ENCODE measurements at places on chromosomes 3 and 15.
A peak's percentile ranks its signal among the peaks of the same experiment; 100 is the strongest.

DNA sequence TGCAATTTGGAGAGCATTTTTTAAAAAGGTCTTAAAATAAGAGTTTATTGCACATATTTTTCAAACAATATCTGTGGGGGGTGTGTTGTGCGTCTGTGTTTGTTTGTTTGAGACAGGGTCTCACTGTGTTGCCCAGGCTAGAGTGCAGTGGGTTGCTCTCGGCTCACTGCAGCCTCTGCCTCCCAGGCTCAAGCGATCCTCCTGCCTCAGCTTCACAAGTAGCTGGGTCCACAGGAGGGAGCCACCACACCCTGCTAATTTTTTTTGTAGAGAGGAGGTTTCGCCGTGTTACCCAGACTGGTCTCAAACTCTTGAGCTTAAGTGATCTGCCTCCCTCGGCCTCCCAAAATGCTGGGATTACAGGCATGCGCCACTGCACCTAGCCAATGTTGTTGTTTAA lies 2.7 kb downstream of the MLF1 start:
- DNase-seq: no peak

DNA sequence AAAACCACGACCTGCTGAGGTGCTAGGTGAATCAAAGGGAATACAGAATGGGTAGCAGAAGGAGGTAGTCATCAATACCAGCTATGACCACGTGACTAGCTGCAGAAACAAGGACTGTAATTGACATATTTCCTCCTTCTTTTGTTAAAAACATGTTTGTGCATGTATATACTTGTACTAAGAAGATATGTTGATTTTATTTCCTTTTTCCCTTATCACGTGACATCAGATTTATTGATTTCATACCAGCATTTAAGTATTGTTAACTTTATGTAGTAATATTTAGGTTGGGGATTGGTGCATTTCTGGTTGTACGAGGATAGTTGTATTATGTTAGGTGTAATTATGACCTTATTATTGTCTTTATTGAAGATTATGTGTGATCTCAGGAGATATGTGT lies 36.2 kb downstream of the PEX5L start:
- DNase-seq: no peak

- no peak for DNase-seq
Measured at GRCh38 chr3:120182613-120183511, 88.6 kb upstream of the GSK3B start.

- DNase-seq: peak; percentile 4
Measured at GRCh38 chr3:58640700-58641372, 25.7 kb downstream of the FAM3D start.

GRCh38 chr3:30426293-30426993 lies 180.0 kb upstream of the TGFBR2 start:
- DNase-seq: no peak

GRCh38 chr3:104536715-104537114 lies 830.0 kb upstream of the ALCAM start:
- no peak for DNase-seq

DNA sequence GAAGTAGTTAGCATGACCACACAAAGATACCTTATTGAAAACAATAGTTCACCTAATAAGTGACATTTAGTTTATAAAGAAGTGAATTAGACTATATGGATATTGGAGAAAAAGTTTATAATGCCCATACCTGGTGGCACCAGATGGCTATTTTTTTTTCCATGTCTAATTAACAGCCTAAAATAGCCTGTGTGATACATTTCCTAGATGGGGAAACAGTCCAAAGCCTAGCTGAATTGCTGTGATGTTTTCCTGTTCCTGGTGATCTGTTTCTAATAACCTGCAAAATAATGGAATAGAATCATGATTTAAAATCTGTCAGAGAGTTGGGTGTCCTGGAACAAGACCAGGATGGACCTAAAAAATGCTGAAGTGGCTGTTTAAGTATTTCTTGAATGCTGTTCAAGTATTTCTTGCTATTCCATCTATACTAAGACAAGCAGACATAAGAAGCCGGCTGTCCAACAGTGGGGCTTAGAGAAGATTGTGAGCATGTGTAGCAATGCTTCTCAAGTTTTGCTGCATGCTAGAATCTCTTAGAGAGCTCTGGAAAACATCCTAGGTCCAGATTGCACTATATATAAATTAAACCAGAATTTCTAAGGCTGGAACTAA lies 31.3 kb downstream of the LRRC3B start:
- no peak for DNase-seq

DNA sequence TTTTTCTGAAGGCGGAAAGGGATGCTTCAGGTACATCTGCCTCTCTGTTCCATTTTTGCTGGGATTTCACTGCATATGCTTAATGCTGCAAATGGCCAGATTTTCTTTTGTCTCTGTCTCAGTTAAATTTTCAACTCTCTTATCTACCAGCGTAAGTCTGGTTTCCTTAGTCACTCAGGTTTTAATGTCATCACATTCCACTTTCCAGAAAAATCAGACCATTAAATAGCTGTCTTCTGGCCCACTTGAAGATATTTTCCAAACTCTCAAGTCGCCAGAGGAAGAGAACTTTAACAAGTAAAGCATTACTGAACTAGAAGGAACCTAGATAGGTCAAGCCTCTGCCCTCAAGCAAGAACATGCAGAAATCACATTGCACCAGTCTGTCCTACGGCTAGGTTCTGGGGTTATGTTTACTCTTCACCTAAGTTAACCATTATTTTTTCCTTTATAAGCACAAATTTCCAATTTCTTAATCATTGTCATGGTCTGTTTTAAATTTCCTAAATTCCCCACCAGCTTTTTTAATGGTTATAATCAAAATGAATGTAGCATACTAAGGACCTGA lies 26.5 kb downstream of the AVEN start:
- no peak for DNase-seq

GRCh38 chr3:158683230-158683962 lies 10.9 kb upstream of the LXN start:
- no peak for DNase-seq

DNA sequence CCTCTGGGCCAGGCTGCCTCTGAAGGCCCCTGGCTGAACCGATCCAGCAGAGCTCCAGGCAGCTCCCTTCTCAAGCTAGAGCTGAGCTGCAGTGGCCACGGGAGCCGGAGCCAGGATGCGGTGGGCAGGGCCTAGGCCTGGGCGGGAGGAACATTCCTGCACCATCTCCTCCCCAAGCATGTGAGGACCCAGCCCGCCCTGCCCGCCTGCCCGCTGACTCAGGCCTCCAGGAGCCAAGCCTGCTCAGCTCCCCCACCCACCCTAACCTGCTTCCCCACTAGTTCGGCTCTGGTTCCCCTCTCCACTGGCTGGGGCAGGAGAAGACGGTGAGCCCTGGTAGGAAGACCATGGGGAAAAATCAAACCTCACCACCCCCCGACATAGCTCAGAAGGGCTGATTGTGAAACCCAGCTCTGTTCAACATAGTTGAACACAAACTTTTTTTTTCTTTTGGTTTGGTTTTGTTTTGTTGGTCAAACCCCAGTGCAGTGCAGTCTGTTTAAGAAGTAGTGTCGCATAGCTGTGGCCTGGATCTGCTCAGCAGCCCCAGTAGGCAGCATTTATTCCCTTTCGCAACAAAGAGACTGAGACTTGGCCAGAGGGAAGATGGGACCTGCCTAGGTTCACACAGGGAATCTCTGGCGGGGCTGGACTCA lies 13.5 kb downstream of the SNX33 start:
- DNase-seq: no peak

- DNase-seq: no peak
Measured at GRCh38 chr3:176190755-176191154, 1006.5 kb downstream of the TBL1XR1 start.

- DNase-seq: no peak
Measured at GRCh38 chr15:81830520-81830919, 215.3 kb downstream of the MEX3B start.

DNA sequence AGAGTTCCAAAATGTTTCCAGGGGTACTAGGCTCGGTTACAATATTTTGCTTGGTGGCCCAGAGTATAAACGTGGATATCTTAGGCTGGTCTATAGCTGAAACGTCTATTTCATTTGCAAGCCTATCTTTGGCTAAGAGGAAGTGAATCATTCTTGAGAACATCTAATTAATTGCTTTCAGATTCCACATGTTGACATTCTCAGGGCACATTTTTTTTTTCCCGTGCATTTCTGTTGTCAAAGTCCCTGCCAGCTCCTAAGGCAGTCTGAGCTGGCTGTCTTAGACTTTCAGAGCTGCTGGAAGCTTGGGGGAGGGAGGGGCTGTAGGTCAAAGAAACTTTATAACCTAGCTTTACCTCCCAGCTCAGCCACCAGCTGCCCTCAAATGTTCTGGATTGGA lies 23.2 kb upstream of the LAMP3 start:
- no peak for DNase-seq

DNA sequence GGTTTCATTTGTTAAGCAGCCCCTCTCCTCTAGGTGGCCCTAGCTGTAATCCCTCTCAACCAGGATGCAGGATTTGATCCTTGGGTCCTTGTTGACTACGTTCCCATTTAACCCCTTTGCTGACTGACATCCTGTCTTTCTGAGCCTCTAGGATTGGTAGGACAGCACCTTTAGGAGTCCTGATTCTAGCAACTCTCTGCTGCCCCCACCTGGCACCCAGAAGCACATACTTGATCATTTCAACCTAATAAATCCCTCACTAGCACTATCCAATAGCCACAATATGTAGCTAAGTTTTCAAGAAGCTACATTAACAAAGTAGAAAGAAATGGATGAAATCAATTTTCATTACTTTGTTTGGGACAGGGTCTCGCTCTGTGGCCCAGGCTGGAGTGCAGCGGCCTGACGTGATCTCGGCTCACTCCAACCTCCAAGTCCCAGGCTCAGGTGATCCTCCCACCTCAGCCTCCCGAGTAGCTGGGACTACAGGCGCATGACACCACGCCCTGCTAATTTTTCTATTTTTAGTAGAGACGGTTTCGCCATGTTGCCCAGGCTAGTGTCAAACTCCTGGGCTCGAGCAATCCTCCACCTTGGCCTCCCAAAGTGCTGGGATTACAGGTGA lies 28.3 kb downstream of the RSL24D1 start:
- peak; percentile 18 for DNase-seq

GRCh38 chr3:141538568-141539240 lies 51.9 kb downstream of the RASA2 start:
- DNase-seq: no peak

DNA sequence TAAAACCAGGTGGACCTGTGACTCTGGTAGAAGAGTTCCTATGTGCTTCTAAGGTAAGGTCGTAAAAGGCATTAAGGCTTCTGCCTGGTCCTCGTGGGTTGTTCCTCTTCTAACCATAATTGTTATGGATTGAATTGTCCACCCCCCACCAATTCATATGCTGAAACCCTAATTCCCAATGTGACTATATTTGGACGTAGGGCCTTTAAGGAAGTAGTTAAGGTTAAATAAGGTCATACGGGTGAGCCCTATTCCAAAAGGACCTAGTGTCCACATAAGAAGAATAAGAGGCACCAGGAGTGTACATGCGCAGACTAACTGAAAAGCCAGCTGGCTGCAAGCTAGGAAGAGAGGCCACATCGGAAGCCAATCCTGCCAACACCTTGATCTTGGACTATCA lies 1.9 kb downstream of the ADPGK start:
- no peak for DNase-seq

DNA sequence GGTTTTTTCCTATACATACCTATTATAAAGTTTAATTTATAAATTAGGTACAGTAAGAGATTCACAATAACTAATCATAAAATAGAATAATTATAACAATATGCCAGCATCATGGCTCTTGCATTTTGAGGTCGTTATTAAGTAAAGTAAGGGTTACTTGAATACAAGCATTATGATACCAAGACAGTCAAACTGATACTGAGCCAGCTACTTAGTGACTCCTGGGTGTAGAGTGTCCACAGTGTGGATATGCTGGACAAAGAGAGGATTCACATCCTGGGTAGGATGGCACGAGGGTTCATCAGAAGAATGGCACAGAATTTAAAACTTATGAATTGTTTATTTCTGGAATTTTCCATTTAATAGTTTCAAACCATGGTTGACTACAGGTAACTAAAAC lies 157.2 kb upstream of the IL12A start:
- no peak for DNase-seq

DNA sequence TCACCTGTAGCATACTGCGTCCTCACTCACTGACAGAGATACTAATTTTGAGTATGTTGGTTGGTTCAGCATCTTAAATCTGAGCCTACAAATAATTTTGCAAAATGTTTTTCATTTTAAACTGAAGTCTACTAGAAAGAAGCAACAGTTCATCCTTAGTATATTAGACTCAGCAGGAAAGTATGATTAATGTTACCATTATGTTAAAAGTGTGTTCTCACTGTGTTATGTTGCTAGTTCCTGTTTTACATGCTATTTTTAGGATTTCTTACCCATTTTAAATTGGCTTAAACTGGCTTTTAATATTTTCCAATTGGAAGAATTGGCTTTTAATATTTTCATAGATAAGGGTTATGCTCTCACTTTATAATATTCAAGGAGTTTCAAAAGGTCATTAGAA lies 25.7 kb downstream of the ACKR4 start:
- DNase-seq: no peak

GRCh38 chr3:122825460-122825859 lies 30.6 kb downstream of the SLC49A4 start:
- no peak for DNase-seq

GRCh38 chr3:141129541-141130011 lies 78.4 kb downstream of the SPSB4 start:
- no peak for DNase-seq

- no peak for DNase-seq
Measured at GRCh38 chr3:48528754-48529153, 24.8 kb upstream of the SHISA5 start.

DNA sequence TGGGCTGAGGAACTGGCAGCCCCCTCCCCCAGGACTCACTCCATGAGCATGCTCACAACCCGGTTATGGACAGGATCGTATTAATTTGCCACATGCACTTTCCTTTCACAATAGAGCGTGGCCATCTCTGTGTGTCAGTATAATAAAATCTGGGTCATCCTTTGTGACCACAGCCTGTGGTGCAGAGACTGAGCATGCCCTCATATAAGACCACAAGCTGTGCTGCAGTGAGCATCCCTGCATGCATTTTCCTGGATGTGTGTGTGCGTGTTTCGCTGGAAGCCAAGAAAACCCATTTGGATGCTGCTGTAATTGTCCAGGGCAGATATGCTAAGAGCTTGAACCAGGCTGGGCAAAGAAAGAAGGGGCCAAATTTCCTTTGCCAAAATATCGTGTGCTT lies 39.7 kb downstream of the CYP11A1 start:
- no peak for DNase-seq

DNA sequence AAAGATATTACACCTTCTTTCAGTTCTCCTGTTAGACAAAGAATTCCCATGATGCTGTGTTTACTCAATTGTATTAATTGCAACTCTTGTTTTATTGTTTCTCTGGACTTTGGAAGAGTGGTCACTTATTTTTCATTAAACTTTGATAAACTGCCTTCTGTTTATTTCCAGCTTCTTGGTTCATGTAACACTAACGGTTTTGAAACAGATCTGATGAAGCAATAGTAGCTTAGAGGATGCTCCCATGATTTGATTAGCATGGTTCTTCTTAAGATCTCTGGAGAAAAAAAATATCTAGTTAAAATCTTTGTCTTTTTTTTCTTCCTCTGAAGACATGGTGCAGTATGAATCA lies 90.1 kb downstream of the FNDC3B start:
- DNase-seq: no peak

DNA sequence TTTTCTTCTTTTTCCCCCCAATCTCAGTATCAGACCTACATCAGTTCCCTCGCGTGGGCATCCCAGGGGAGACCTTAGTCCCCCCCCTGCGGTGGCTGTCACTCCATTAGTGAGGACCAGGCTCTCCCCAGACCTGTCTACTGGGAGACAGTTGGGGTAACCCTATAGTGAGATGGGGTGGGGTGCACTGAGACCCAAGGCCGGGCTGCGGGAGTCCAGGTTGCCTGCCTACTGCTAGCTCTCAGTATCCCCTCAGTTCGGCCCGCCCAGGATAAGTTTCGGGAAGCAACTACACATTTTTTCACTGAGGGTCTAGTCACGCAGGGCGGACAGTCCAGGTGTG lies 671 bp upstream of the DCUN1D1 start:
- no peak for DNase-seq

Measured in activated CD8-positive, alpha-beta memory T cell treated with anti-CD3 and anti-CD28 coated beads for 4 hours (primary cell).